ENCODE measurements at places on chromosomes 13 and 19.

- no peak for DNase-seq
Observed at GRCh38 chr19:16327911-16328823, 3.5 kb downstream of the KLF2 start.

DNA sequence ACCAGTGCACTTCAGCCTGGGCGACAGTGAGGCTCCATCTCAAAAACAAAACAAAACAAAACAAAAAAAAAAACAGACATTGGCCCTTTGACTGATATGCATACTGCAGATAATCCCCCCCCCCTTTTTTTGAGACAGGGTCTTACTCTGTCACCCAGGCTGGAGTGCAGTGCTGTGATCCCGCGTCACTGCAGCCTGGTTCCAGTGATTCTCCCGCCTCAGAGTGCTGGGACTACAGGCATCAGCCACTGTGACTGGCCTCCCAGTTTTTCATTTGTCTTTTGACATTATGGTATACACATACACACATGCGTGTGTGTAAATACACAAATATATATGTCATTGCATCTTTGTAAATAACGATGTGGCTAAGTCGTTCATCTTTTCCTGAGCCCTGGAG, 61.8 kb downstream of the ATP11A start:
- DNase-seq: no peak

- no peak for DNase-seq
Observed at GRCh38 chr13:30339738-30340330, 32.5 kb upstream of the KATNAL1 start.

GRCh38 chr13:113620036-113620796, 35.7 kb downstream of the TFDP1 start:
- DNase-seq: no peak

DNA sequence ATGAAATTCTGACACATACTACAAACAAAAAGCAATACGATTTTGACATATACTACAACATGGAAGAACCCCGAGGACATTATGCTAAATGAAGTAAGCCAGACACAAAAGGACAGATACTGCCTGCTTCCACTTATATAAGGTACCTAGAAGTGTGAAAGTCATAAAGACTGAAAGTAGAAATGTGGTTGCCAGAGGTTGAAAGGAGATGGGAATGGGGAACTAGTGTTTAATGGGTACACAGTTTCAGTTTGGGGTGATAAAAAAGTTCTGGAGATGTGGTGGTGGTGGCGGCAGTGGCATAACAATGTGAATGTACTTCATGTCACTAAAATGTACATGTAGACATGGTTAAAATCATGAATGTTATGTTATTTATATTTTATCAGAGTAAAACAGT, 12.1 kb upstream of the NDFIP2 start:
- DNase-seq: no peak

- no peak for DNase-seq
Observed at GRCh38 chr19:35375505-35376307, 4.8 kb downstream of the GPR42 start.

- DNase-seq: no peak
Observed at GRCh38 chr13:27770809-27771208, 21.5 kb upstream of the GSX1 start.

- DNase-seq: peak; percentile 26
Observed at GRCh38 chr13:20174656-20175405, 14.0 kb upstream of the GJA3 start.

DNA sequence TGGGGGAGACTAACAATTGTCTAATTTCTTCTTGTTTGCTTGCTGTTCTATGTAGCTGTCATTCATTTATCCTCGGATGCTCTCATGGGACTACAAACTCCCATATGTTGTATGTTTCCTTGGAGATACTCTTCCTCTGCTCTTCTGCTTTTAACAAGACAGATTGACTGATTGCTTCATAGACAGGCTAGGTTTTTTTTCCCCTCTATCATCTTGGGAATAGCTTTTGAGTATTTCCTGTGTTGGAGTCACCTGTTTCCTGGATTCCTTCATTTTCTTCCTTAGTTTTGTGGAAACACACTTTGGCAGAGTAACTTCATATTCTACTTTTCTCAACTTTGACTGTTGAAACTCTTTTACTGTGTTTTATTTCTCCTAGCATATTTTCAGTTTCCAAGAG, 27.6 kb downstream of the EDNRB start:
- no peak for DNase-seq

DNA sequence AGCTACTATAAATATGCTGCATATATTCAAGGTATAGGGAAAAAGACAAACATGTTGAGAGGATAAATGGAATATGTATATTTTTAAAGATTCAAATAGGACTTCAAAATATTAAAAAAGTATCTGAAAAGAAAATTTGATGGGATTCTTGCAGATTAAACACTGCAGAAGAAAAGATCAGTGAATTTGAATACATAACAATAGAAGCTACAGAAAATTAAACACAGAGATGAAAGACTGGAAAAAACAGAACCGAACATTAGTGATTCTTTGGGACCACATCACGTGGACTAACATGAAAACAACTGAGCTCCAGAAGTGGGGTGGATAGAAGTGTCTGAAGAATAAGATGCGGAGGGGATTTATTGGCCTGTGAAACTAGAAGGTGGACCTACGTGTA, 217.2 kb downstream of the RFC3 start:
- no peak for DNase-seq

DNA sequence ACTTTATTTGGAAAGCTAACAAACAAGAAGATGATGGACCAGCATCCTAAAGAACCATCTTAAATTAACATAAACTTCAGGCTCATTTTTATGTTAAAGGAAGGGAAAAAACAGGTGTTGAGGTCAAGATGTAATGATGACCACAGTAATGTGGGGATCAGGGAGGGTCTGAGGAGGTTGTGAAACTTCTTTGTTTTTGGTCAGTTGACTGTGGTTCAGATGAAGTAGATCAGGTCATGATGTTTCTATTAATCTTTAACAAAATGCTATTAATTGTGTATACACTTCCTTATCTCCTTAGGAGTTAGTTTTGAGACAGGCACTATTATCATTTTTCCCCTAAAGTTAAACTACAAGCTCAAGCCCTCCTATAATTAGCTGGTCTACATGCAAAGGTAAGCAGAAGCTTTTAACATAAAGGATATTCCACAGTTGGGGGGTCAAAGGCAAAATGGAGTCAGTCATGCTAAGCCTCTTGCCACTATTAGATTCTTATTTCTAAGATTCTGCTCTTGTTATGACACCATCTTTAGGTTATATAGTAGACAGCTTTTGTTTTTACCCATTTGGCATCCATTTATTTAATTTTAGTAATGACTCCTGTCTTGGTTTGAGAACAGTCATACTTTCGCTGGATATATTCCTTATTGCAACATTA, 800.1 kb upstream of the PCDH9 start:
- DNase-seq: no peak

- no peak for DNase-seq
Observed at GRCh38 chr13:45542878-45543277, 72.7 kb downstream of the ERICH6B start.

GRCh38 chr13:60275208-60275607, 111.5 kb upstream of the DIAPH3 start:
- DNase-seq: no peak

GRCh38 chr19:31118986-31119385, 230.2 kb downstream of the TSHZ3 start:
- DNase-seq: no peak

DNA sequence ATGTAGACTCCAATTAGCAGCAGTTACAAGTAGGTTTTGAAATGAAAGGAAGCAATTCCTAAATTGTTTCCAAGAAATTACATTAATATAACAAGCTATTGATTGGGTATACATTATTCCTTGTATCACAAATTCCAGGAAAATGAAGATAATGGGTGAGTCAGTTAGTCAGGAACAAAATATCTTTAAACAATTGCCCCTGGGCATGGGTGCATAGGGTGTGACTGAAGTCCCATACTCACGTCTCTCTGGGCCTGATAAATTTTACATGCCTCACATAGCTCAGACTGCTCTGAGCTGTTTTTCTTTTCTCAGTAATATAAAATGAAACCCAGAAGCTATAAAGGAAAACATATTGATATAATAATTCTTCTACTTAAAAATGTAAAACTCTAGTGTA, 87.8 kb downstream of the FNDC3A start:
- no peak for DNase-seq

GRCh38 chr13:52850072-52850395, 1.6 kb upstream of the PCDH8 start:
- no peak for DNase-seq

DNA sequence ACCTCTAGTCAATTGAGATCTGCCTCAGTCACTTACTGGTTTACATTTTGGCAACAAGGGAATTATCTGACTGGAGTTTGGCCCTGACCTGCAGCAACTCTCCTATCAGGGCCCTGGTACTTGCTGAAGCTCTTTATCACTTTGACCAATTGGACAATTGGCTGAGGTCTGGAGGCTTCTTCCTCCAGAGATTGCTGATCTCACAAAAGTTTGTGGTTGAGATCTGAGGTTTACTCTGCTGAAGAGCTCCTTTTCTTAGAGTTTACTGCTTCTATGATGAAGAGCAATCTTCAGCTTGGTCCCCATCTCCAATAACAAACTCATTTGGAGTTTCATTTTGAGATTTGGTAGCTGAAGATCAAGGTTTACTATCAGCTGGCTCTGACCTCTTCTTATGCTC, 276.9 kb upstream of the SGCG start:
- no peak for DNase-seq

GRCh38 chr13:67015976-67016600, 214.0 kb downstream of the PCDH9 start:
- DNase-seq: no peak

- no peak for DNase-seq
Observed at GRCh38 chr19:35281303-35281702, 1.0 kb upstream of the HAMP start.

DNA sequence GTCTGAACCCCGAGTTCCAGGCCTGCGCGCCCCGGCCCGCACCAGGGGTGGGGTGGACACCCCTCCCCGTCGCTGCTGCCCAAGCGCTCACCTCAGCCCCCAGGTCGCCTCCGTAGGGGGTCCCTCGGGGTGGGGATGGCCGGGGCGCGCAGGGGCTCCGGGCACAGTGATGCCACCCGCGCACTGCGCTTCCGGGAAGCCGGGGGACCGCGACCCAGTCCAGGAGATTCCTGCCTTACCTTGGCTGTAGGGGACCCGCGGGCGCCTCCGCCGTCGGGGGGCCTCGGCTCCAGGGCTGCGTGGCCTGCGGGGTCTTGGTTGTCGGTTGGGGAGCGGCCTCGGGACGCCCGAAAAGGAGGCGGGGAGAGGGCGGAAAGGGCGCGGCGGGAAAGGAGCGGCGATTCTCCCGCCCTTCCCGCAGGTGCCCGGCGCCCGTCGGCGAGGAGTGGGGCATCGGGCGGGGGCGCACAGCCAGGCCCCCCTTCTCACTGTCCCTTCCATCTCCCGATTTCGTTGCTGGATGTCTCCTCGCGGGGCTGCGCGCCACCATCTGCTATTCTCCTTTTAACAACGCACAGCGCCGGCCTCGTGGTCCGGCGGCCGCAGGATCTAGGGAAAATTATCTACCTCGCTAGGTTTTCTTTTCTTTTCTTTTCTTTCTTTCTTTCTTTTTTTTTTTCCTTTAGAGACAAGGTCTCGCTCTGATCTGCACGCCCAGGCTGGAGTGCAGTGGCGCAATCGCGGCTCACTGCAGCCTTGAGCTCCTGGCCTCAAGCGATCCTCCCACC, at the start of gene KEAP1:
KEAP1 (minus strand) TSS at position 355 of the 788 bp plus-strand sequence. CDS start 3,323 bp downstream, outside the sequence.
- no peak for DNase-seq

DNA sequence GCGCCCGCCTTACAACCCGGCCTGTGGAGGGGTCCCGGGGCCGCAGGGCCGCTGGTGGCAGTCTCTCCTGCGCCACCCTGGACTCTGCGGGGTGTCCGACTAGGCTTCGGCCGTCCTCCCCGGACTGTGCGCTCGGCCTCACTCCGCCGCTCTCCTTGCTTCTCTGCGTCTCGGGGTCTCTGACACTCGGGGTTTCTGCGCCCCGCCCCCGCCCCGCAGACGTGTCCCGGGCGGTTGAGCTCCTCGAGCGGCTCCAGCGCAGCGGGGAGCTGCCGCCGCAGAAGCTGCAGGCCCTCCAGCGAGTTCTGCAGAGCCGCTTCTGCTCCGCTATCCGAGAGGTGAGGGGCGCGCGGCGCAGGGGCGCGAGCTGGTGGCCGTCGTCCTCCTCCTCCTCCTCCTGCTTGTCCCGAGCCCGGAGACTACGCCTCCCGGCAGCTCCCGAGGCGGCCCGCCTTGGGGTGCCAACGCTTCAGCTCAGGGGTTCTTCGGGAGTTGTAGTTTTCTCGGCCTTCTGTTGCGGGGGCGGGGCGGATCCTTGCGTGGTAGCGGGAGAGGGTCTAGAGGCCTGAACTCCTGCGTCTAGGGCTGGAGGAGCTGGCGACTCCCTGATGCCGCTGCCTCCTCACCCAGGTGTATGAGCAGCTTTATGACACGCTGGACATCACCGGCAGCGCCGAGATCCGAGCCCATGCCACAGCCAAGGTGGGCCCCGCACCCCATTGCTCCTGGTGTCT, 627 bp downstream of the LIN7B start:
- DNase-seq: no peak

GRCh38 chr19:3137119-3137518, 1.3 kb downstream of the GNA15 start:
- no peak for DNase-seq

DNA sequence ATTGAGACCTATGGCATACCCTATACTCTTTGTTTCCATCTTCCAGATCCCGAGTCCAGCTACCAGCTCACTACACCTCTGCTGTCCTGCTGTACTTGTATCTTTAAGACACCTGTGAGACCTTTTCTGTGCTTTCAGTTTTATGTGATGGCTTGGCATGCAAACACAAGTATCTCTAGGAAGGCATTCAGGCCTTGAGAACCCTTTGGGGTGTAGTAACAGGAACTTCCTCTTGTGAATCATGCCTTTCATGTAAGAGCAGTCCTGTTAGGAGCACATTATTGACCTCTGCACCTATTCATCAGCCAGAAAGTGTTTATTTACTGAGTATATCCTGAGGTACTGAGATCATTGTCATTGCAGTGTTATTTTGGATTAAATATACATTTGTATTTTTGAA, 87.0 kb upstream of the HTR2A start:
- DNase-seq: no peak

- DNase-seq: no peak
Observed at GRCh38 chr13:113962386-113962785, 11.5 kb downstream of the C13orf46 start.

GRCh38 chr13:20131057-20131832, 29.6 kb downstream of the GJA3 start:
- DNase-seq: no peak

DNA sequence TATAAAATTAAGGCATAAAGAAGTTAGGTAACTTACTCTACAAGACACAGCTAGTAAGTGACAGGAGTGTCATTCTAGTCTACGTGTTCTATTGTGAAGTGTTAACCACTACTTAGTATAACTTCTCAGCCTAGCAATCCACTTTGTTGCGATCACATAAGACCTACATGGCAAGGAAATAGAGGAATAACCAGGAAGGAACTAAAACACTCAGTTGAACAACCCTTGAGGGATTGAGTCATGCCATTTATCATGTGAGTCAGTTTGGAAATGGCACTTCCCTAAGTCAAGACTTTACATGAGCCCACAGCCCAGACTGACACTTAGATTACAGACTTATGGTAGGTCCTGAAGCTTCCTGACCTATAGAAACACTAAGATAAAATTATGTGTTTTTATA, 279.5 kb upstream of the PCDH20 start:
- no peak for DNase-seq

GRCh38 chr13:90108547-90108946, 1238.9 kb upstream of the MIR17HG start:
- no peak for DNase-seq

All from brain pericyte (primary cell).